ENCODE measurements at places on chromosomes 7 and 10.

DNA sequence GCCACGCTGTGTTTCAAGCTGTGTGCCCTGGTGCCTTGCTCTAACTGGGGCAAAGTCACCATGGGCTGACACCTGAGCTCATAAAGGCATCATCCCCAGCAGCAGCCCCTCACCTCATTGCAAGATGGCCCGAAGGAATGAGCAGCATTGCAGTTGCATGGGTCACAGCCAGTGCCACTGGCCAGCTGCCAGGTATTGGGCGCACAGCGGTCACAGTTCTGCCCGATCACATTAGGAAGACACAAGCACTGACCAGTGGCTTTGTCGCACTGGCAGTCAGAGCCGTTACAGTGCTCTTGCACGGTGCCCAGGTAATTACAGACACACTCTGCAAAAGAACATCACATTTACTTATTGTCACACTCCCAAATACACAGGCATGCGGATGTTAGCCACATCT is 51.1 kb downstream of the LAMB1 start:
- no peak for DNase-seq

- DNase-seq: no peak
Measured at GRCh38 chr7:34361663-34362250, 296.3 kb upstream of the NPSR1 start.

- DNase-seq: no peak
Measured at GRCh38 chr7:15751191-15751701, 64.8 kb upstream of the MEOX2 start.

- DNase-seq: no peak
Measured at GRCh38 chr7:1899951-1900762, 230.1 kb downstream of the ELFN1 start.

GRCh38 chr10:84158061-84158460 is 15.5 kb upstream of the GPR15LG start:
- DNase-seq: no peak

- no peak for DNase-seq
Measured at GRCh38 chr10:132743925-132744490, 41.9 kb downstream of the NKX6-2 start.

GRCh38 chr10:36344240-36345174 is 702.4 kb upstream of the FZD8 start:
- DNase-seq: no peak

- DNase-seq: no peak
Measured at GRCh38 chr7:110076194-110076593, 1014.7 kb upstream of the LRRN3 start.

GRCh38 chr10:124967255-124967654 is 25.3 kb downstream of the ZRANB1 start:
- no peak for DNase-seq

DNA sequence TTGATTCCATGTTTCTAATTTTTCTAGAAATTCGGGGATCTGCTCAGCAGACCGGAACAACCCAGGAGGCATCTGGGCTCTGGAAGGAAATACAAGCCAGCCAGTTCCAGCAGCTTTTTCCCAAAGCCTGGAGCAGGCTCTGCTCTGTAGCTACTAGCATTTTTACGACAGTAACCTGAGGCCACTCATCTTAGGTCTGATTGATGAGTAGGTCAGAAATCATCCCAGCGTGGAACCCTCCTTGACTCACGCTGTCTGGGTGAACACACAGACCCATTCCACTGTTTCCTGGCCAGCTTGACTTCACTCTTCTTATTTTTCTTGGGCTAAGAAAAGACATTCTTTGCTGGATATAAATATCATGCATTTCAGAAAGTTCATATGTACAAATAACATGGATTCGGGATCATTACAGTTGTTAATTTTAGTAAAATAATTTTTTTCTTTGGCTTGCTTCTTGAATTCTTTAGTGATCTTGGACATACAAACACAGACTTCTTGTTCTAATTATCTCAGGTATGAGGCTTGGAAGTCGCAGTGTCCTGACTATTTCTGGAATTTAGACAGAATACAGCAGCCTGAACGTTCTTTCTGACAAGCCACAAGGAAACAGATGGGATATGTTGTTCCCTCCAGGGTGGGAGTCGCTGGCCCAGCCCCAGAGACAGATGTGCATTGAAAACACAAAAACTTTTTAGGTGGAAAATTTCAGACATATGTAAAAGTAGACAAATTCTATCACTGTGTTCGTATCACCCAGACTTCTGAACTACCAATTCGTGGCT is 54.6 kb upstream of the PITRM1 start:
- DNase-seq: no peak

DNA sequence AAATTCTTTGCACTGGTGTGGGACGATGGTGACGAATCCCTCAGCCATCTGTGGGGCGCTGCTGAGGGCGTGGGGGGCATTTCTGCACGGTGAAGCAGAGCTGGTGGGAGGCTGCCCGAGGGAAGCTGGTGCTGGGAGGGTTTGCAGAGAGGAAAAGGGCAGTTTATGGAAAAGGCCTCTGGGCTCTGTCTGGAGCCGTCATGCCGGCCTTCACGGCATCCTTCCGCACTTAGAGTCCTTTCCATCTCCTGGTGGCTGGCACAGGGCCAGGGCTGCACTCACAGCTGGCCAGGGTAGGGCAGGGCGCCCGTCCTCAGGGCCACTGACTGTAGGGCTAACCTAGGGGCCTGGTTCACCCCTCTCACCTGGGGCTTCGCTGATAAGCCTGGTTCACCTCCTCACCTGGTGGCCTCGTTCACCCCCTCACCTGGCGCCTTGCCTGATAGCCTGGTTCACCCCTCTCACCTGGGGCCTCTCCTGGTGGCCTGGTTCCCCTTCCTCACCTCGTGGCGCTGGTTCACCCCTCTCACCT is 598 bp upstream of the AMZ1 start:
- DNase-seq: no peak

Data from AG04450 (cell line).